ENCODE measurements at places on chromosomes 2 and 18. TPM values are rescaled to one million over a fixed set of nuclear protein-coding genes. Genes with fewer than 3 reads are reported as not detected.

- DNase-seq = no peak
Observed at GRCh38 chr2:181723731-181724130, 43.4 kb upstream of the NEUROD1 start.

- DNase-seq = no peak
Observed at GRCh38 chr2:64626146-64626809, 27.4 kb downstream of the SERTAD2 start.

DNA sequence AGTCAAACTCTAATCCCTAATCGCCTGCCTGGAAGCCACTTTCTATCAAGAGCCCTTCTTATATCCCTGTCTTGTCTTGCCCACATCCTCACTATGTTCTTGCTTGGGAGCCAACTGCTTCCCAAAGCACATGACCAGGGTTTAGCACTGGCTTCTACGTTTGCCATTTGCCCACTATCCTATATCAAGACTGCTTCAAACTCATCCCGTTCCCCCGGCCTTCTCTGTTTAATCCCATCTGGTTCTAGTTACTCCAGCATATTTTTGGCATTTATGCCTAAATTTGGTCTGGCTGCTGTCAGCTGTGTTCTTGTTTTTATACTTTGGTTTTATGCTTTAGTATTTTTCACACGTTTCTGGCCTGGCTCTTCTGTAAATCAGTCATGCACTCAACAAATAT, 40.2 kb downstream of the POLR1A start:
- no peak for DNase-seq

GRCh38 chr2:123095219-123095835, 929.8 kb upstream of the CNTNAP5 start:
- DNase-seq = no peak

- DNase-seq = no peak
Observed at GRCh38 chr18:72107647-72108383, 436.3 kb downstream of the CBLN2 start.

DNA sequence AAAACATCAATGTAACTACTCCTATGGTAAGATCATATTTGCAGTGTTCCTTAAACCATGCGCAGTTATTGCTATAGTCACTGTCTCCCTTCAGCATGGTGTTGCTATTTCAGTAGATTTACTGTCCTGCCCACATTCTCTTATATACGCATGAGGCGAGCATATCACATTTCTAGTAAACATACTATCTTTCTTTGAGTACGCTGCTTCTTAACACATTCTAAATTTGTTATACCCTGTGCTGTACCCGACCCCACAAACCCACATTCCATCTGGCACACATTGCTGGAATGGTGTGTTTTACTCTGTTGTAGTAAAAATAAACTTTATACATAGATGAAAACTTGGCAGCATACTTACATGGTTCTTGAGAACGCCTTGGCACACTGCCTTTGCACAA, 163.3 kb downstream of the QPCT start:
- DNase-seq = no peak

GRCh38 chr2:39416140-39416539, 20.9 kb downstream of the MAP4K3 start:
- DNase-seq = no peak

GRCh38 chr2:69529480-69529879, 92.2 kb upstream of the NFU1 start:
- no peak for DNase-seq

DNA sequence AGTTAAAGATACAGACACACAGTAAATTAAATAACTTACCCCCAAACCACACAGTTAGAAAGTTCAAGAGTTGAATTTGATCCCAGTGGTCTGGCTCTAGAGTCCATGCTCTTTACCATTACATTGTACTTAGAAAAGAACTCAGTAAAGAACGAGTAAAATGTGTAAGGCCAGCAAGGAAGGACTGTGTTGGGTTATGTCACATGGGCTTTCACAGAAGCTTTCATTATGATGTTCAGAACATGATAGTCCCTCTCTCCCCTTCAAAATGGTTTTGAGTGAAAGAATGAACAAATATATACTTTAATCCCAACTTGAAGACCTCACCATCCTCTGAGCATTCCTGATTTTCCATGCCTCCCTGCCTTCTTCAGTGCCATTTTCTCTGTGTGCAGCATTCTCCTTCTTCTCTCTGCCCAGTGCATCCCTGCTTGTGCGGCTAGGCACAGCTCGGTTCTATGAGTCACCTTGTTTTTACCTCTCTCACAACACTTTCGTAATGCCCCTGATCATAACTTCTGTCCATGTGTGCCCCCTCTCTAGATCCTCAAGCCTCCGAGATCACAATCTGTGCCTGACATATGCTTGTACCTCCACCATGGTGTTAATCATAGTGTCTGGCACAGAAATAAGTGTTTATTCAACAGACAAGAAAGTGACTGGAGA, 22.0 kb downstream of the RASGRP3 start:
- no peak for DNase-seq

DNA sequence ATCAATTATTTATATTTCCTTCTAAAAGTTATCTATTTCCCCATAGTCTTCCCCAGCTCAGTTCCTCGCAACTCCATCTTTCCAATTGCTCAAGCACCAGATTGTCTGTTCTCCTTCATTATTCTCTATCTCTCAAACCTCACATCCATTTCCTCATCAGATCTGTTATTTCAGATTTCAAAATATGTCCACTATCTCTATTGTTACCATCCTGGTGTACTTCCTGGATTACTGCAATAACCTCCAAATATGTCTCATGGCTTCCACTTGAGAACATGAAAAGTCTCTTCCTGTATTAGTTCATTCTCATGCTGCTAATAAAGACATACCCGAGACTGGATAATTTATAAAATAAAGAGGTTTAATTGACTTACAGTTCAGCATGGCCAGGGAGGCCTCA, 641.7 kb upstream of the ZEB2 start:
- no peak for DNase-seq

DNA sequence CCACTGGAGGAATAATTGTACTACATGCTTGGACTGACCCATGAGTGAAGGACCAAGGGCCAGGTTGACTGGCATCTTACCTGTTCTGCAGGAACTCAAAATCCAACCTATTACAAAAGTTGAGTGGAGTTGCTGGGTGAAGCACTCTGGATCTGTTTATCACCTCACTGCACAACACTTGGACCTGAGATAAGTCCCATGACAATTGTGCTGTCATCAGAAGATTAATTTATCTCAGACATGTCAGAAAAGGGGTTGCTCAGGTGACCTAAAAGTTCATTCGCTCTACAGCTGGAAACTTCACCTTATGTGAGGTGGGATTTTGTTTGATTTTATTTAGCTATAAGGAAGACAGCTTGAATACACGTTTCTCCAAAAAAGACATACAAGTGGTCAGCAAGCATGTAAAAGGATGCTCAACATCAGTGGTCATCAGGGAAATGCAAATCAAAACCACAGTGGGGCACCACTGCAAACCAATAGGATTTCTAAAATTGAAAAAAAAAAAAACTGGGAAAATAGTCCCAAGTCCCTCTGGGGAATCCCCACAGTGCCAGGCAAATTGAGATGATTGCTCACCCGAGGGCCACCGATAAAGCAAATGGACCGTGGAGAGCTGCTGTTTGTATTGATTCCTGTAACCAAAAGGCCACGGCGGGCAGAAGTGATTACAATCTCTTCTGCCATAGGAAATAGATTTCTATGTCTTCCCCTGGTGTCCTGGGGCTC, 65.8 kb upstream of the SLC35F5 start:
- no peak for DNase-seq

DNA sequence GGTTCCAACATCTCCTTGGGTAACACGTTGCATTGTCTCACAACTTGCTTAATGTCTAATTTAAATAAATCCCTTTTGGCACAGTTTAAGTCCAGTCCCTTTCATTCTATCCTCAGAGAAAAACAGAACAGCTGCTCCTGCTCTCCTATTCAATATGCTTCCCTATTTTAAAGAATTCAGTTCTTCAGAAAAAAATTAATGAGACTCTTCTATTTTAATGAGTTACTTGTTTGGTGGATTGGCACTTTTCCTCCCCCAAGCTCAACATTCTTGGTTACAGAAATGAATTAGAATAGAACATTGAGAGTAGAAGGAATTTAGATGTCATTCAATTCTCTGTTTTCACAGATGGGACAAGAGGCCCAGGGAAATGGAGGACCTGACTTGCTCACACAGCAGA, 116.9 kb upstream of the ATP8B1 start:
- no peak for DNase-seq

GRCh38 chr2:115201386-115201785, 758.9 kb downstream of the DPP10 start:
- no peak for DNase-seq

- DNase-seq = no peak
Observed at GRCh38 chr18:44637210-44638033, 43.3 kb upstream of the SETBP1 start.

GRCh38 chr2:196293751-196294515, 122.6 kb upstream of the STK17B start:
- no peak for DNase-seq

DNA sequence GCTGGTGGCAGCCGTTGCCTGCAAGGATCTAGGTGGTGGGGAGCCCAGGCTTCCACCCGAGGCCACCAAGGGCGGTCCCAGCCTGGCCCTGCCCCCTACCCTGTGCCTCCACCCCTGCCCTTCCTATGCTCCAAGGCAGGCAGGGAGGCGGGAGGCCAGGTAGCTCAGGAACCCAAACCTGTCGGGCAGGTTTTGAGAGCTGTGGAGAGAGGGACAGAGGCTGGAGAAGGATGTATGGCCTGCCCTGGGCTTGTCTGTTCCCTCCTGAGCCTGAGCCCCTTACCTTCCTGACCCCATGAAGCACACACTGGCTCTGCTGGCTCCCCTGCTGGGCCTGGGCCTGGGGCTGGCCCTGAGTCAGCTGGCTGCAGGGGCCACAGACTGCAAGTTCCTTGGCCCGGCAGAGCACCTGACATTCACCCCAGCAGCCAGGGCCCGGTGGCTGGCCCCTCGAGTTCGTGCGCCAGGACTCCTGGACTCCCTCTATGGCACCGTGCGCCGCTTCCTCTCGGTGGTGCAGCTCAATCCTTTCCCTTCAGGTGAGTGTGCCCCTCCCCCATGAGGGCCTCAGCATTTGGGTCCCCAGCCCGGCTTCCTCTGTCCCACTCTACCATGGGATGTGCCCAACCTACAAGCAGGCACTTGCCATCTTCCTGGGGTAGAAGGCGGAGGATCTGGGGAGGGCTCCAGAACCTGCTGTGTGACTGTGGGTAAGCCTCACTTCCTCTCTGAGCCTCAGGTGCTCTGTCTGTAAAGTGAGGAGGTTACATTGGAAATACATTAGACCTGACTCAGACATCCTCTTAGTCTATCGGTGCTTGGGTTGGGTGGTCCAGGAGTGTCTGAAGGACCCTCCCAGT, at the start of gene PROM2:
PROM2 (plus strand) TSS at position 159 of the 860 bp plus-strand sequence; CDS start at position 296, 137 bp downstream.
- DNase-seq = no peak

- DNase-seq = no peak
Observed at GRCh38 chr2:238383743-238384380, 42.9 kb upstream of the ASB1 start.

- no peak for DNase-seq
Observed at GRCh38 chr18:41690332-41691127, 264.5 kb upstream of the PIK3C3 start.

DNA sequence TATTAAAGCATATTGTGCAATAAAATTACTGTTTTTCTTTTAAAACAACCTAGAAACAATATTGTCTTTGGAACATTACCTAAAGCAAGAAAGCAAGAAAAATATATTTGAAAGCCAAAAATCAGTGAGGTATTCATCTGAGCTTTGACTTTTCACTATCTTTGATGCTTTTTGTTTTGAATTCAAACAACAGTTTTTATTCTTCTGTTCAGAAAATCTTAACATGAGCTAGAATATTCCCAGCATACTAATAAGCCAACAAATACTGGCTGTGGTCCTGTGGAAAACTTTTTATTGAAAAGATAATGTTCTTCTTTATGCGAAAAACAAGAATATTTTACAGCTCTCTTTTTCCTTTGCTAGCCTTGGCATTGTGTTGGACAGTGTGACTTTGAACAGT, 19.8 kb downstream of the FAM171B start:
- no peak for DNase-seq

DNA sequence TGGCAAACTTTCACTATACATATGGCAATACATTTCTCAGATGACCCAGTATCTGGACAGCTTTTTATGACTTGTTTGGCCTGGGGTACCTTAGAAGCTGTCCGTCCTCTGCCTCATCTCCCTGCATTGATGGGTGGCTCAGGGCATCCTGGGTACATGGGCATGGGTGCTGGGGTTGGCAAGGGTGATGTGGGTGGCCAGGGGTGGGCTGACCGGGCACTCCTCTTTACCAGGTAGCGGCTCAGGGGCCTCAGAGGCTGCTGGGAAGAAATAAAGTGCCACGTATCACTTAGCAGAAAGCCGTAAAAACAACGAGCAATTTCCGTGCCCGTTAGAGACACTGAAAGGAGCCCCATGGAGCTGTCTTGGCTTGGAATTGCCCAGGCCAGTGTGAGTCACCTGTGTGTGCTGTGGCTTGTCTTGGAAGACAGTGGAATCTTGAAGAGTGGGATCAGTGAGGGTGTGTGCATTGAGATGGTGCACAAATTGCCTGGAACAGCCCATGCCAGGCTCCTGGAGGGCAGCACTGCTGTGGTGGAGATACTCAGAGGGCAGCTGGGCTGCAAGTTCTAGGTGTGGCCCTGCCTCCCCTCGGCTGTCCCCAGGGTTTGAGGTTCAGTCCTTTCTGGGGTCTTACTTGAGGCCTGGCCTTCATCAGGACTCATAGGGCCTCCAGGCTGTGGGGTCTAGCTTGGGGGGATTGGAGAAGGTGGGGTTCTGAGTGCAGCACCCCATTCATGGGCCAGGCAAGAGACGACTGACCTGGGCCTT, 88.8 kb downstream of the FHOD3 start:
- no peak for DNase-seq

- DNase-seq = no peak
Observed at GRCh38 chr2:71575966-71576365, 122.6 kb downstream of the DYSF start.

Gene PLEKHH2
- 1.1 TPM for total RNA-seq

Gene SERPINB10
- not detected for total RNA-seq

Gene PLA2R1
- not detected for total RNA-seq

Gene EMILIN2
- total RNA-seq = 6.9 TPM

Gene CGREF1
- total RNA-seq = 13.9 TPM

Gene TCF7L1
- total RNA-seq = 0.04 TPM

Gene ASTL
- total RNA-seq = not detected

Gene HOXD12
- total RNA-seq = not detected

Gene ASPRV1
- 0.40 TPM for total RNA-seq

Gene CPLX4
- total RNA-seq = not detected

Gene SERPINB2
- total RNA-seq = 0.11 TPM

Gene UGT1A9
- not detected for total RNA-seq

Gene PID1
- 0.18 TPM for total RNA-seq

Gene KIAA1328
- total RNA-seq = 5.2 TPM

Gene RMDN2
- 8.9 TPM for total RNA-seq

Gene ZAP70
- total RNA-seq = 0.51 TPM

All from HepG2 (cell line).